Stimulated activated CD4-positive, alpha-beta T cell treated with anti-CD3 and anti-CD28 coated beads, Interleukin-1b, Interleukin-23, amount 100 ng/mL, for 1 hour (primary cell): ENCODE measurements at places on chromosomes 11 and 22.

GRCh38 chr22:39194098-39194497, 41.6 kb upstream of the CBX7 start:
- no peak for DNase-seq

- no peak for DNase-seq
Observed at GRCh38 chr11:86459682-86460460, 85.2 kb downstream of the CCDC81 start.

DNA sequence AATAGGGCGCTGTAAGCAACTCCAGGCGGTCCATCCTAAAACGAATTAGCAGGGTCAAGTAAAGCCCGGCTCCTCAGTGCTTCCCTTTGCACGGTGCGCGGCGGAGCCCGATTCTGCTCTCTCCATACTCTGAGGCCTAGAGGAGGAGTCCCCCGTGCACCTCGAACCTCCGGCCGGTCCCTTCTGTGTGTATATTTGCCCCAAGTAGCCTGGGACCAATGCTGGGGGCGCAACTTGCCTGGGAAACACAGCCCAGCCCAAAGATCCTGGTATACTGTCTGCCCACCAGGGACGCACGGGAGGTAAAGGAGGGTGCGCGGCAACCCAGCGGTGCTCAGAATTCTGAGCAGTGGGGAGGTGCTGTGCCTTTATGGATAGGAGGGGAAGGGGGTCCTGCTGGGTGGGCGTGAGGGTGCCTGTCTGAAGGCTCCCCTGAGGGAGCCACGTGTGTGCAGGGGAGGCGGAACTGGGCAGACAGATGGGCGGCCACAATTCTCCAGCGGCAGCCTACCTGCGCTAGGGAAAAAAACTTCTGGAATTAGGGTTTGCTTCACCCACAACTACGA, 4.8 kb upstream of the TBX1 start:
- DNase-seq = no peak

DNA sequence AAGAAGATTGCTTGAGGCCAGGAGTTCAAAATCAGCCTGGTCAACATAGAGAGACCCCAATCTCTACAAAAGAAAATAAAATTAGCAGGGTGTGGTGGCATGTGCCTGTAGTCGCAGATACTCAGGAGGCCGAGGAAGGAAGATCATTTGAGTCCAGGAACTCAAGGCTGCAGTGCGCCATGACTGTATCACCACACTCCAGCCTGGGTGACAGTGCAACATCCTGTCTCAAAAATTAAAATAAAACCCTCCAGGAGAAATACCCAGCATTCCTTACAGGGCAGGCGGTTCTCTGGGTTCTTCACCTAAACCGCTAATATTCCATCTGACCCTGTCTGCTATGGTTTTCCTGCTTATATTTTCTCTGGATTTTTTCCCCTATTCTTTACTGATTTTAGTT, 13.5 kb downstream of the TCF20 start:
- no peak for DNase-seq

DNA sequence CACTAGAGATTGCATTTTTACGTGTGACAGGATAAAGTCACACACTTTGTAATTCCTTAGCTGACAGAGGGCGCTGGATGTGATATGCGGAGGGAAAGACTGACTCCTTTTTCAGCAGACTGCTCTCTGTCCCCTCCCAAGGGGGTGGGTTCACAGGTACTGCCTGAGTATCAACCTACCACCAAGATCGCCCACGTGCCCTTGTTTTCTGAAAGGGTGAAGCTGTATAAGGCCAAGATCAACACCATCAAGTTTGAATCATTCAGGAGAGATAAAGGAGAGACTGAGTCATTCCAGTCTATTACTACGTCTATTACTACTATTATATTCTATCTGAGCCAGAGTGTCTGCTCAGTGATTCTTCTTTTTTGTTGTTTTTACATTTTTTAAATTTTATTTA, 30.7 kb downstream of the BUD13 start:
- no peak for DNase-seq

DNA sequence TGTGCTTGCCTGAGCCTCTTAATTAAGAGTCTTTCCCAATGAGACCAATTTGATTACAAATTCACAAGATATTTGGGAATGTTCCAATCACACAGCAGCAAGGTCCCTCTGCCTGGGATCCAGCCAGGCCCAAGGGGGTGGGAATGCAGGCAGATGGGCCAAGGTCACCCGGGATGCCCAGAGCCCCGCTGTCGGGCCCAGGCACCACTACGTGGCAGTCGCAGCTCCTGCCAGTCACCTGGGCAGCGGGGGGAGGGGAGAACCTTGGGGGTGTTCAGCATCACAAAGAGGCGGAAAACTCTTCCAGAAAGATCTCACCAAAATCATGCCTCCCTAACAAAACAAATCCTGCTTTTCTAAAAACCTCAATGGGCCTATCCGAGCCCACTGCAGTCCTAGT, 30.9 kb downstream of the PPM1F start:
- DNase-seq = no peak

DNA sequence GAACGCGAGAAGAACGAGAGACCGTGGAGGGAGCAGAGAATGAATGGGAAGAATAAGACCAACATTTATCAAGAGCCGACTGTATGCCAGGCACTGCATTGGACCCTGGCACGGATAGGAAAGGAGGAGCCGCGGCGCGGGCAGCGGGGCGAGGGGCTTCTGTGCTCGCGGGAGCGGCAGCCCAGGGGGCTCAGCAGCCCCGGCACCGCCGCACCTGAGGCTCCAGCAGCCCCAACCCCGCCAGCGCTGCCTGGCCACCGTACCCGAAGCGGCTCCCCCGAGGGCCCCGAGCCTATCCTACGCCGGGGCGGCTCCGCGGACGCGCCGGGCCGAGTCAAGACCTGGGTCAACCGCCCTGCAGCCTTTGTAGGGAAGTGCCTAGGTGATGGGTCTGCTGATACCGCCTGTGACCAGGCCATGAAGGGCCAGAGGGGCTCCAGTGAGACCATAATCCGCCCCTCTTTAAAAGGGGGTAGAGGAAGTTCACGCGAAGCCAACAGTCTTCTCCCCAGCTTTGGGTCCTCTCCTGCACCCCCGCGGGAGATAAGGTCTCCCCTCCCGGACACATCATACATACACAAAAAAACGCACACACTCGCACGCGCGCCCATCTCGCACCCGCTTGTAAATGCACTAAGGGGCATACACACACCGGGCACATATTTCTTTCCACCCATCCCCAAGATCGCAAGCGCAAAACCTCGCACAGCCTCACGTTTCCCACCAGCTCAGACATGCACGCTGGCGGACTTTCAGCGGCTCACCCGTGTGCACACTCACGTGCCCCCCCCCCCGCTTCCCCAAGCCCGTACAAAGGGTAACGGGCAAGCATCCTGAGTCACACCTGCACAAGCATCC, 935 bp upstream of the RTN4RL2 start:
- DNase-seq = no peak

- DNase-seq = no peak
Observed at GRCh38 chr11:73201249-73201648, 16.8 kb upstream of the P2RY2 start.

- no peak for DNase-seq
Observed at GRCh38 chr11:120151536-120151935, 13.6 kb upstream of the TRIM29 start.

- DNase-seq = no peak
Observed at GRCh38 chr11:69369945-69370344, 76.0 kb downstream of the MYEOV start.

DNA sequence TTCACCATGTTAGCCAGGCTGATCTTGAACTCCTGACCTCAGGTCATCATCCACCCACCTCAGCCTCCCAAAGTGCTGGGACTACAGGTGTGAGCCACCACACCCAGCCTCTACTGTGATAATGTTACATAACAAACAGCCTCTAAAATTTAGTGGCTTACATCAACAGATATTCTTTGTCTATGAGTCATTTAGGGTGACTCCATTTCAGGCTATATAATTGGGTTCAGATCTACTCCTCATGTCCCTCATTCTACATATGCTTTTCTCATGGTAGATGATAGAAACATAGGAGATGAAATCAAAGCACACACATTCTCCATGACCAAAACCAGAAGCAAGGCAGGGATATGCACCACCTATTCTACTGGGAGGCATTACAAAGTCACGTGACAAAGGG, 72.7 kb downstream of the SIK2 start:
- no peak for DNase-seq

DNA sequence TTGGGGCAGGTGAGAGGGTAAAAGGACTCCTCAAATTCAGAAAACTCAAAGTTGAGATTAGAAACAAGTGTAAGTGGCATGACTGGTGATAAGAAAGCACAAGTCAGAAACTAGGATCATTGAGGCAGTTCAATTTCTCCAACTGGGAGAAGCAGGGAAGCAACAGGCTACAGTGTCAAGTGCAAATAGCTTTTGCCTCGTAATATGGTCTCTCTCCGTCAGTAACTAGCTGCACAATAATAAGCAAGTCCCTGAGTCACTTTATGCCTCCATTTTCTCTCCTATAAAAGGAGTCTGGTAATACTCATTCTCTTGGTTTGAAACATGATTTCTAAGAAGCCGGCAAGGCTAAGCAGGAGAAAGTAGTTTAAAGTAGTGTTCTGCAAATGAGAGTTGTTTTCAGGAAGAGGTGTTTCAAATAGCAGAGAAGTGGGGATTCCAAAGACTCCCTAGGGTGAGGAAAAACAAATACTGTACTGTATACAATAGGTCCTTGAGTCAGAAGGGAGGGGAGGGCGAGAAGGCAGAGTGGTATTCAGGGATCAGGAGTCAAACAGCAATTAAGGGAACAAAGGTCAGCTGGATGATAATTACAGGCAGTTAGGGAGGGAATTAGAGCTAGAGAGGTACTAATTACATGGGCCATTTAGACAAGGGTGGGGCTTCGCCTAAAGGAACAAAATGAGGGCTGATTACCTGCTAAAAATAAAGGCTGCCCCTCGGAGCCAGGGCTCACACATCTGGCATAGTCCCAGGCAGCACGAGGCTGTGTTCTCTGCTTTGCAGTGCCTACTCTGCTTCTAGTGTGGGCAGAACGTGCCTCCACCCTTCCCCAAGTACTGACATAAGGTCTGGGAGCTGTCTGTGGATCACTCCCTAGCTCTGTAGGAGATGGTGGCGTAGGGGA, 96.0 kb upstream of the BDNF start:
- DNase-seq = no peak

- DNase-seq = no peak
Observed at GRCh38 chr22:21797444-21798221, 62.0 kb upstream of the YPEL1 start.

- no peak for DNase-seq
Observed at GRCh38 chr22:36363349-36363981, 24.3 kb downstream of the MYH9 start.

- no peak for DNase-seq
Observed at GRCh38 chr11:28815110-28815509, 706.9 kb downstream of the METTL15 start.

- DNase-seq = no peak
Observed at GRCh38 chr22:27327497-27327896, 474.1 kb downstream of the MN1 start.

GRCh38 chr11:120931057-120931779, 92.7 kb upstream of the TBCEL start:
- no peak for DNase-seq

- no peak for DNase-seq
Observed at GRCh38 chr22:48055185-48055584, 1292.7 kb downstream of the TBC1D22A start.

- no peak for DNase-seq
Observed at GRCh38 chr11:122153746-122154145, 37.7 kb upstream of the BLID start.

GRCh38 chr11:126308271-126308671, 4.4 kb downstream of the DCPS start:
- DNase-seq = no peak

GRCh38 chr11:35619855-35620640, 1.8 kb downstream of the FJX1 start:
- DNase-seq = no peak

GRCh38 chr22:49429066-49429465, 398.6 kb downstream of the BRD1 start:
- no peak for DNase-seq

DNA sequence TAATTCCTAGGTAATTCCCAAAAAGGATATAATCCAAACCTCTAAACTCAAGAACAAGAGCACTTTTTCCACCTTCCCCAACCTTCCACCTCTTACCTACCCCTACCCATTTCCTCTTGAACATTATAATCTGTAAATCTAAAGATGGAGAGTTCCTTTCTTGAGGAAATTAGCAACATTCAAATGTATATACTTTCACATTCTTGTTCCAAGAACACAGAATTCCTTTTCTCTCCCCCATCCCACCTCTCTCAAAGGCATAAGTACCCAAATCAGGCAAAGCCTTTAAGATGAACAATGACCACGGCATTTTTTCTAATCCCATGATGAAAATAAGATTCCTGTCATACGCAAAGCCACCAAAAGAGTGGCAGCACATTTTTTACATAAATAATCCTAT, 18.3 kb downstream of the RRAS2 start:
- DNase-seq = no peak

DNA sequence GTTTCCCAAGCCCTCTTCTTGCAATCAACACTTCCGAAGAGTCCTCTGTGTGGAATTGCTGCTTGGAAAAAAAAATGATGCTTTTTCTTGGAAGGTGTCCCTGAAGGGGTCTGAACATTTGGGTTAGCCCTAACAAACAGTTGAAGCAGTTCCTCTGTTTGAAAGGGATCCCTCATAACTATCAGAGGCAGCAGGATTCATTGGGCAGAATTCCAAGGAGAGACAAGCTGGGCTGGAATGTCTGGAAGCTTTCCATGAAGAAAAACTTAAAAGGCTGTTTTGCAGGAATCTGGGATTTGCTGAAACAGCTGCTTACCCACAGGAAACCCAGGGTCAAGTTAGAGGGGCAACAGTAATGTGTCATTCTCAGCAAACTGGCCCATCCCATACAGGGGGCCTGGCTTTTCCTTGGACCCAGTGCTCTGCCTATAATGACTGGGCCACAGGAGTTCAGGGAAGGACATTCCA, 3.1 kb downstream of the CSNK2A3 start:
- no peak for DNase-seq

DNA sequence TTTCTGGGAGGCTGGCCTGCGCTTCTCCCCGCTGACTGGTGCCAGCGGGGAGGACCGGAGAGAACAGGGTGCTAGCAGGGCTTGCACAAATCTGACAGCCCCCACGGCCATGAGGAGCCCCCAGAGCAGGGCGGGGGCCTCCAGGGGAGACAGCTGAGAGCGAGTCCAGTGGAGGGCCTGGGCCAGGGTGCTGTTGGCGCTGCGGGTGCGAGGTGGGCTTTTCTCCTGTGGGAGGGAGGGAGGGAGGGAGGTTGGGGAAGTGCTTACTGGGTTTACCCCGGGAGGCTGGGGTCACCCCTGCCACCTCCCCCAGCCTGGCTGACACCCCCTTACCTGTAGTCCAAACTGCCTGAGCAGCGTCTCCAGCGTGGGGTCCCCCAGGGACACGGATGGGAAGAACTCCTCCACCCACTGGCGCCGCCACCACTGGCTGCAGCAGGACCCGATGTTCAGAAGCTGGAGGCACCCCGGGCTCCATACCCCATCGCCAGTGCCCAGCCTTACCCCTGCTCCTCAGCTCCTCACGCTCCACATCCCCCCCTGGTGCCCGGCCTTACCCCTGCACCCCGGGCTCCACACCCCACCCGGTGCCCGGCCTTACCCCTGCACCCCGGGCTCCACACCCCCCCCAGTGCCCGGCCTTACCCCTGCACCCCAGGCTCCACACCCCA, 3.9 kb downstream of the LMF2 start:
- DNase-seq = no peak
